Stimulated activated CD8-positive, alpha-beta memory T cell treated with anti-CD3 and anti-CD28 coated beads, Interleukin-15, amount 100 ng/mL, for 4 hours (primary cell): ENCODE measurements at places on chromosomes 12 and 14.

DNA sequence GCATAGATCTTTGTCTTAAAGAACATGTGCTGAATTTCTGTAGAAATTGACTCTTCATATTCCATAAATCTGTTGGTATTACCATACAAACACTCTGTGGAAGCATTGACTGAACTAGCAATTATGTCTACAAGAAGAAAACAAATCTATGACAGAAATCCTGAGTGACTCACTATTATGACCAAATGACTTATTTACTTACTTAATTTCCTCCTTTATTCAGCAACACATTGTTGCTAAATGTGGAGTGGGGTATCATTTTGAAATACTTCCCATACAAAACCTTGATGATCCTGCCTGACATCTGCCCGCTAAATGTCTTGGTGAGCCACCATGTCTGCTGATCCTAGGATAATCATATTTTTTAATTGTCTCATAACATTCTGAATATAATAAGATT, 99.1 kb upstream of the SLCO1C1 start:
- DNase-seq = no peak

DNA sequence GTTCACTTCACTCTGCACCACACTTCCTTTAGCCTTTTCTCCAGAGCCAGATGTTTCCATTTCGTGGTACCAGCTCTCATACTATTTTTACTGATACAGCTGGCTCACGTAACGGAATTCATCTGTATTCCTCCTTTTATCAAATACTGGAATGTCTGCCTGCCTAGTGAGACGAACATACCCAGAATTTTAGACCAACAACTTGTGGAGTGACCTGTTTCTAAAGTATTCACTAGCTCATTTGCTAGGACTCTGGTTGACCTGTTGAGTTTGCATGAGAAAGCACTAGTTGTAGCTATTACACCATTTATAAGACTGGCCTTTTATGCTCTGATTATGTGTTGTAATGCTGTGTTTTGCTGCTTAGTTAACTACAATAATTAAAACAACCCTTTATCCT, 22.6 kb downstream of the KCNA5 start:
- DNase-seq = no peak

DNA sequence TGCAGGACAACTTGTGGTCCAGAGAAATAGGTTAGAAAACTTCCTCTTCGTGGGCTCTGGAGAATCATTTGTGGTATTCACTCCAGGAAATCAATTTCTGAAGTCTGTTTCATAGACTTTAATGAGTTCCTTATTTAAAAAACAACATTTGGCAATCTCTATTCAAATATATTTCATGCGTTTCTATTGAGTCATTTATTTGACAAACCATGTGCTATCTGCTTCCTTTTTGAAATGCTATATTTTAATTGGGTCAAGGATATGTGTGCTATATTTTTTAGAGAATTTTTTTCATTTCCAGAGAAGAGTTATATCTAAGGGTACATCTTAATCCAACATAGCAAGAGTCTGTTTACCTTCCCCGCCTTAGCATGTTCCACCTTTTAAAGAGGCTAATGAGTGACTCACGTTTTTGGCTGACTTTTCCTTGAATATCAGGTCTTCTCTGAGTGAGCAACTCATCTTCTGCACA, 252.4 kb upstream of the EGLN3 start:
- DNase-seq = no peak

GRCh38 chr14:90508536-90509254, 111.9 kb downstream of the CALM1 start:
- no peak for DNase-seq

GRCh38 chr12:49462083-49462744, 76.6 kb upstream of the KCNH3 start:
- DNase-seq = no peak

DNA sequence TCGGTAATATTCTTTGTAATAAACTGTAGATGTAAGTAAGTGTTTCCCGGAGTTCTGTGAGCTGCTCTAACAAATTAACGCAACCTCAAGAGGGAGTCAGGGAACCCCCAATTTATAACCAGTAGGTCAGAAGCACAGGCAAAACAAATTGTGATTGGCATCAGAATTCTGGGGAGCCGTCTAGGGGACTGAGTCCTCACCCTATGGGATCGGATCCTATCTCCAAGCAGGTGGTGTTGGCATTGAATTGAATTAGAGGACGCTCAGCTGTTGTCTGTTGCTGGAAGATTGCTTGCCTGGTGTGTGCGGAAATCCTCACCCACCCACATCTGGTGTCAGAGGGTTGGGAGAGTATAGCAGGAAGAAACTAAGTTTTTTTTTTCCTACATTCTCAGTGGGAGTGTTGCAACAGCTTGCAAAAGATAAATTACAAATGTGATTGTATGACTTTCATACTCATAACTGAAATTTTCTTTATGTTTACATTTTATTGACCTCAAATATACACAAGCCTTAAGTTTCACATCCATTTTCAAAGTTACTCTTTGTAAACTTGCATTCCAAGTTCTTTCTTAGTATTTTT, 5.5 kb downstream of the TMEM52B start:
- no peak for DNase-seq

DNA sequence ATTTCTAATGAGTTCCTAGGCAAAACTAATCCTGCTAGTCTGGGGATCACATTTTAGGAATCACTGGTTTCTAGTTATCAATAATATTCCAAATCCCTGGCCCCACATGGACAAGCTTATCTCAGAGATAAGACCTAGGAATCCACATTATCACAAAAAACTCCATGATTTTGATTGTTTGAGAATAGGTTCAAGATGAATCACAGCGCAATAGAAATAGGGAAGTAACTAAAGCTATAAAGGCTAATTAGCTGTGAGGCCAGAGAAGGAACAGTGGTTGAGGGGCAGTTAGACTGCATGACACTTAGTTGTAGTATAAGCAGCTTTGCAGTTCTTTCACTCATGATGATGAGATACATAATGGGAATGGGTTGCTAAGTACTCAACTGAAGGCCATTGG, 13.1 kb upstream of the ATP5F1B start:
- DNase-seq = no peak

GRCh38 chr14:74169906-74170305, 69.3 kb upstream of the VSX2 start:
- no peak for DNase-seq

GRCh38 chr12:81627336-81628189, 131.6 kb downstream of the PPFIA2 start:
- no peak for DNase-seq

- DNase-seq = no peak
Measured at GRCh38 chr12:43540470-43540869, 11.5 kb downstream of the ADAMTS20 start.

- DNase-seq = no peak
Measured at GRCh38 chr14:77579065-77579464, 37.4 kb downstream of the SPTLC2 start.

GRCh38 chr12:110117956-110118685, 6.0 kb upstream of the IFT81 start:
- DNase-seq = no peak

GRCh38 chr14:91229005-91229382, 15.5 kb downstream of the GPR68 start:
- DNase-seq = no peak

GRCh38 chr14:105335735-105336476, 21.4 kb downstream of the PACS2 start:
- no peak for DNase-seq

DNA sequence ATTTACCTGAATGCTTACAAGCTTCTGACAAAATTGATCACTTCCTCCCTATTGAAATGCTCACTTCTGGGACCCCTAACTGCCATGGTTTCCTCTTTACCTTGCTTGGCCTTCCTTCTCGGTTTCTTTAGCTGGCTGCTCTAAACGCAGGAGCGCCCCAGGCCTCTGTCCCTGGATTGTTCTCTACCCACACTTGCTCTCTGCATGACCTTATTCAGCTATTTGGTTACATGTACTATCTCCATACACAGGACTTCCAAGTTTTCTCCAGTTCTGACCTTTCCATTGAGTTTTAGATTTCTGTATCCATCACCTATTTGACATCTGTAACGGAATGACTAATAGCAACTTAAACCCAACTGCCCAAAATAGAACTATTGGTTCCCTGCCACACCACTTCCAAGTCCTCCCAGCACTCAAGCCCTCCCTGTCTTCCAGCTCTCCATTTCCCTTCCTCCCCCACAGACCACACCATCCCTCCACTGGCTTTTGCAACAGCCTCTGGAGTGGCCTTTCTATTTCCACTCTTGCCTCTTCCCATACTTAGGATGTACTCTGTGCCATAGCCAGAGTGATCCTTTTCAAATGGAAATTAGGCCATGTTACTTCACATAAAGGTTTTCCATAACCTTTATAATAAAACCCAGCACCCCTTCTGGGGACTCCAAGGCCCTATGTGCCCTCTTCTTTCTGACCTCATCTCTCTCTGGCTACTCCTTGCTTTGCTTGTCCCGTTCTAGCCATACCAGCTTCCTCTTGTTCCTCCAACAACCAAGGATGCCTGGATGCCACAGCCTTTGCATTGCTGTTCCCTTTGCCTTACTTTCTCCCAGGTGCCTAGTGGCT, 202.2 kb downstream of the AEBP2 start:
- no peak for DNase-seq

DNA sequence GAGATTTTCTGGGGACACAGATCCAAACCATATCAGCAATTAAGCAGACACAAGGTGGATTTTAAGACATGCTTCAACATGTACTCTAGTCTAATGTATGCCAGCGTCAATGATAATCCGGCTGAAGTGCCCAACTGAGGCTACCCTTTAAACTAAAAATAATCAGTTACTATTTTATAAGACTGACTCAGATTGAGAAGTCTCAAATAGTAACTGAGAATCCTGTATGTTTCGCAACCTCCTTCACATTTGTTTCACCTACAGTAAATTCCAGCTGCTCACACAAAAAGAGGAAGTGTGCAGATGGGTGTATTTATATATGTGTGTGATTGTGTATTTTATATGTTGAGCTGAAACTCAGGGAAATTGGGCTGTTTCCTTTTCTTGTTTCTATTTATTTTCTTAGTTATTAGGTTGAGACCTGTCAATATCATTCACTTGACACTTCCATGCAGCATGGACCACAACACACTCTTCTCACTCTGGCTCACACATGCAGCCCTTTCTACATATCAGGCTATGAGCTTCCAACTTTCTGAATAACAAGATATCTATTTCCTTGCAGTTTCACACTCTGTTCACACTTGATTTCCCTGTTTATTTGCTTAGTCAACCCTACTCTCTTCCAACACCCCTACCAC, 1224.9 kb upstream of the TMEM132C start:
- DNase-seq = no peak

DNA sequence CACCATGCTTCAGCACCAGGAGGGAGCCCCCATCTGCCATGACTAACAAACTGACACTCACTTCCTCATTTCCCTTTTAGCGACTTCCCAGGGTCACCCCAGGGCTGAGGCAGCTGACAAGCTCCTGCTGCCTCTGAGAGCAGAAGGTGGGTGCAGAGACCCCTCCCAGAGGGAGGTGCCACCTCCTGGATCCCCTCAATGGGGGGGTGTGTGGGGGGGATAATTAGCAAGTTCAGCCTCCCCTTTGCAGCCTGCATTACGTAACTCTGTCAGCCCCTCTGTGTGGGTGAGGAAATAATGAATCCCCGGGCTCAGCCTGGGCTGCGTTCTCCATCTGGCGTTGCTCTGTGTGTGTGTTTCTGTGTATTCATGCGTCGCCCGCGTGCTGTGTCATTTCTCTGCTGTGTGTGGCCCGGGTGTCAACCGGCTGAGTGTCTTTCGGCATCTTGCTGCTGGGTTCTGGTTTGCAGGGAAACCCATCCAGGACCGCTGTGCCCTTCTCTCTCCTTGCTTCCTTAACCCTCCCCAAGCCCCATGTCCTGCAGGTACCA, 28.0 kb downstream of the NOS1 start:
- DNase-seq = no peak

DNA sequence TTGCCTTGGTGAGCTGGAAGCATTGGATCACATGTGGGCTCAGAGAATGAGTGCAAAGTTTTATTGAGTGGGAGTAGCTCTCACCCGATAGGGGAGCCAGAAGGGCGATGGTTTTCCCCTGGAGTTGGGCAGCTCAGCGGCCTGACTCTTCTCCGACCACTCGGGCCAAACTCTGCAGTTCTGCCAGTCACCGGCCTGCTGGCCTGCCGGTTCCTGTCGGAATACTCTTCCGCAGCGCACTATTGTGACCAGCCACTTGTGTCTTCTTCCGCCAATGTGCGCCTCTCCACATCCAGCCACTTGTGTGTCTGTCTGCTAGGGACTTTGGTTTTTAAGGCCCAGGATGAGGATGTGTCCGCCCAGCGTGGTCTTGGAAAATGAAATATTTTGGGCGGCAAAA, 43.5 kb upstream of the PRKD1 start:
- no peak for DNase-seq

DNA sequence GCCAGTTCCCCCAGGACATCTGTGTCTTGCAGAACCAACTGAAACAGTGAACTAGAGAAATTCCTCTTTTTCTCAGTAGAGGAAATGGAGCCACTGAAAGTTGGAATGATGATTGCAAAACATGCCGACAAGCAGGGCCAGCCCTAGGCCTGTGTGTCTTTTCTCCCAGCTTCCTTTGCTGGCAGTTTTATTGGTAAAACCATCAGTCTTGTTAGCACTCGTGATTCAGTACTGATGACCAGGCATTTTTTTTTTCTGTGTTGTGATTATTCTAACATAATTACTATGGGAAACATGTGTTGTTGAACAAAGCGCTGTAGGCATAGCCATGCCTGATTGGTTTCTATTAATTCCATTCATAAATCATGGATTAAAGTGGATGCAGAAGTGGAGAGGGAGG, 620.7 kb downstream of the AACS start:
- DNase-seq = no peak
